ENCODE measurements at places on chromosomes 11 and 22. TPM values are rescaled to one million over a fixed set of nuclear protein-coding genes. Genes with fewer than 3 reads are reported as not detected.

The OR52I1 gene
- not detected for total RNA-seq

The MPPED1 gene
- not detected for total RNA-seq

- no peak for DNase-seq
- H3K36me3 ChIP-seq, result no peaks in the 10 kb centered on the region
- no peak overlapping the region for H3K27ac ChIP-seq
- no peak overlapping the region for H3K4me3 ChIP-seq
Observed at GRCh38 chr11:123330471-123330870, 99.6 kb upstream of the GRAMD1B start.

DNA sequence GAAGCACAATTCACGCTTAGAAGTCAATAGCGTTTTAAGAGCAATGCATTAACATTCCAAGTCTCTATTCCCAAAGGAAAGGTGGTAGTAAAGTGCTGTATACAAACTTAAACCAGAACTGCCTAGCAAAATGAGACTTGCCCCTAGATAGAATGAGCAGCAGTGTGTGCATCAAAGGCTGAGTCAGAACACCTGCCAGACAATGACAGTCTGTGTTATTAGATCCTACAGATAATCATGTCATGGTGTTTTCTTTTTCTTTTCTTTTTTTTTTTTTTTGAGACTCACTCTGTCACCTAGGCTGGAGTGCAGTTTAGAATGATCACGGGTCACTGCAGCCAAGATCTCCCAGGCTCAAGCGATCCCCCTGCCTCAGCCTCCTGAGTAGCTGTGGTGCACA is 1.6 kb downstream of the RTCB start:
- peak overlapping the region; percentile 92 for H3K27ac ChIP-seq
- no peak for DNase-seq
- peaks cover 38% of the 10 kb centered on the region for H3K36me3 ChIP-seq
- peaks cover 10% of the 10 kb centered on the region for H3K4me1 ChIP-seq
- H3K4me3 ChIP-seq, result peak overlapping the region; percentile 93

GRCh38 chr22:33354928-33355327 is 296.7 kb upstream of the SYN3 start:
- H3K4me3 ChIP-seq, result no peak overlapping the region
- H3K36me3 ChIP-seq, result no peaks in the 10 kb centered on the region
- no peaks in the 10 kb centered on the region for H3K4me1 ChIP-seq
- no peak overlapping the region for H3K27ac ChIP-seq

- no peaks in the 10 kb centered on the region for H3K36me3 ChIP-seq
- H3K4me1 ChIP-seq, result peaks cover 10% of the 10 kb centered on the region
- peak overlapping the region; percentile 78 for H3K27ac ChIP-seq
- H3K4me3 ChIP-seq, result no peak overlapping the region
- H3K27me3 ChIP-seq, result no peaks in the 10 kb centered on the region
Observed at GRCh38 chr22:46139895-46140350, 10.4 kb upstream of the PPARA start.
